ENCODE measurements at places on chromosomes 13 and 19. TPM values are rescaled to one million over a fixed set of nuclear protein-coding genes. Genes with fewer than 3 reads are reported as not detected.

Gene NKG7
- total RNA-seq = 0.89 TPM

Gene CDX2
- not detected for total RNA-seq

Gene PALM3
- 0.88 TPM for total RNA-seq

Gene URI1
- total RNA-seq = 35.2 TPM

Gene PSG1
- total RNA-seq = not detected

Gene PNMA8C
- total RNA-seq = 0.09 TPM

Gene EMC10
- total RNA-seq = 82.3 TPM

Gene GNA15
- 6.1 TPM for total RNA-seq

Gene POGLUT2
- 4.0 TPM for total RNA-seq

Gene SPC24
- 3.9 TPM for total RNA-seq

Gene TEAD2
- total RNA-seq = 43.8 TPM

Gene TTC9B
- not detected for total RNA-seq

Gene DUS3L
- total RNA-seq = 28.2 TPM

Gene ADPRHL1
- 245 TPM for total RNA-seq

Gene JOSD2
- 36.7 TPM for total RNA-seq

Gene KLHL1
- not detected for total RNA-seq

Gene ZNF776
- total RNA-seq = 14.4 TPM

Gene LRRC63
- total RNA-seq = not detected

Gene ZNF728
- total RNA-seq = 3.2 TPM

Gene SYNE4
- 0.27 TPM for total RNA-seq

Gene CDC42EP5
- 13.0 TPM for total RNA-seq

Gene SHD
- 21.4 TPM for total RNA-seq

Gene NANOS3
- 1.0 TPM for total RNA-seq

Gene OR7A5
- total RNA-seq = not detected

Gene C3
- 373 TPM for total RNA-seq

Gene SMIM24
- total RNA-seq = not detected
